T47D (cell line): ENCODE measurements at places on chromosomes 6 and 20.
A peak's percentile ranks its signal among the peaks of the same experiment; 100 is the strongest.

DNA sequence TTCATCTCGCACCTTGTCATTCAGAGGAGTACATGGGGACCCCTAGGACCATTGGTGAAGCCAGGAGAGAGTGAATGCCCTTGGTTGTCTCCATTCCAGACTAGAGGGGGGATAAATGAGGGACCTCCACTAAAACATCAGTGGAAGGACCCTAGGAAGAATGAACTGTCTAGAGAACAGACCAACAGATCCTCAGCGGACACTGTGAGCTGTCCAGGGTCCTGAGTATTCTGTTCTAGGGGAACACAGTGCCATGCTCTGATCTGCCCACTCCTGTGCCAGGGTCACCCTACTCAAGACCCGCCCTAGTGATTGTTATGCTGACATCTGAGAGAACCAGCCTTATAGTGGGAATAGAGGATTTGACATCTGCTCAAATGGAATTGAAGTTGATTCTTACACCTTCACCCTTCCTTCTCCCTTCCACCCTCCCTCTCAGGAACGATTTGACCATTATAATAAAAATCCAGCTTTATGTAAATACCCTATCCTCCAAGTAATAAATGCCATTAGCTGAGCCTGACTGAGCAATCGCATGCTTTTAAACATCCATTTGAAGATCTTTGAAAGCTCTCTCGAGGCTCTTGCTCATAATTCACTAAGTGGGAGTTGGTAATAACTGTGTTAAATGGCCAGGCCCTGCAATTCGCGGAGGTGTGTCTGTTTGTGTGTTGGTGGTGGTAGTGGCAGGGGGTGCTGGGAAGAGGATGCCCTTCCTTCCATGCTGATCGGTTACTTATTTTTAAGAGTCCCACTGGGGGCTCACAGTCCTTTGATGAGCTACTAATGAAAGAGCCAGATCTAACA, 43.6 kb upstream of the SLC32A1 start:
- peak; percentile 71 for DNase-seq

DNA sequence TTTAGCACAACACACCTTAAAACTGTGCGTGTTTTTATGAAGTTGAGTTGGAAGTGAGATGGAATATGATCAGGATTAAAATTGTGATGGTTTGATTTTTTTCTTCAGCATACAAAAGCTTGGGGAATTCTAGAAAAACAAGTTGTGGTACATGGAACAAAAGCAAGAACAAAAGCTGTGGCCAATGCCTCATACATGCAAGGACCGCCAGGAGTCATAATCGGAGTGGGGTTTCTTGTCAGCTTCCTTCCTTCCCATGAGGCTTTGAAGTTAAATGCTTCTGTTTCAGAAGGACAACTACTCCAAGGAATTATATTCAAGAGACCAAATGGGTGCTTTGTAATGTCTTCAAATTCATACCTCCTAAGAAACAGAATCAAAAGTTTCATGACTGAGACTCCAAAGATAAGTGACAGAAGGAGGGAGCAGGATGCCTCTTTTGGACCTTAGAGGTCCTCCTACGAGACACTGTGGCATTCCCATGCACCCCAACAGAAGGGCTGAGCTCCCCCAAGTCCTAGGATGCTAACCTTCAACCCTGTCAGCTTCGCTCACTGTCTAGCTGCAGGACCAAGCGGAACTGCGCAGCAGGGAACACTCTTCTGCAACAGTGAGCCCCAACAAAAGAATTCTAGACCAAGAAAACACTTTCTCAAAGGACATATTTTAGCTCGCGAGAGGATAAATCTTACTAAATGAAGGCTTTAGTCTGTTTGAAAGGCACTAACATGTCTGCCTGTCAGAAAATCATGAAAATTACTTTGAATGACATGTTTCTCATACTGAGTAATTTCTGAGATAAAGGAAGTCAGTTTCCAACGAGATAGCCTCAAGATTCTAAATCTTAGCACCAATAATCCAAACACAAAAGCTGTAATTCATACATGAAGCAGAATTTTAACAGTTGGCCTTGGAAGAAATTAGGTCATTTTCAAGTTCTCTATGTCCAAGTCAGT, 108.5 kb upstream of the NHSL1 start:
- no peak for DNase-seq

DNA sequence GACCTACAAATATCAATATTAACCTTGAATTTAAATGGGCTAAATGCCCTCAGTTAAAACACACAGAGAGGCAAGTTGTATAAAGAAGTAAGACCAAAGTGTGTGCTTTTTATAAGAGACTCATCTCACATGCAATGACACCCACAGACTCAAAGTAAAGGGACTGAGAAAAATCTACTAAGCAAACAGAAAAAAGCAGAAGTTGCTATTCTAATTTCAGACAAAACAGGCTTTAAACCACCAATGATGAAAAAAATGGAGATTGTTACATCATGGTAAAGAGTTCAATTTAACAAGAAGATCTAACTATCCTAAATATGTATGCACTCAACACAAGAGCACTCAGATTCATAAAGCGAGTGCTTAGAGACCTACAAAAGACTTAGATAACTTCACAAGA, 741.9 kb upstream of the MARCKS start:
- DNase-seq, result no peak

DNA sequence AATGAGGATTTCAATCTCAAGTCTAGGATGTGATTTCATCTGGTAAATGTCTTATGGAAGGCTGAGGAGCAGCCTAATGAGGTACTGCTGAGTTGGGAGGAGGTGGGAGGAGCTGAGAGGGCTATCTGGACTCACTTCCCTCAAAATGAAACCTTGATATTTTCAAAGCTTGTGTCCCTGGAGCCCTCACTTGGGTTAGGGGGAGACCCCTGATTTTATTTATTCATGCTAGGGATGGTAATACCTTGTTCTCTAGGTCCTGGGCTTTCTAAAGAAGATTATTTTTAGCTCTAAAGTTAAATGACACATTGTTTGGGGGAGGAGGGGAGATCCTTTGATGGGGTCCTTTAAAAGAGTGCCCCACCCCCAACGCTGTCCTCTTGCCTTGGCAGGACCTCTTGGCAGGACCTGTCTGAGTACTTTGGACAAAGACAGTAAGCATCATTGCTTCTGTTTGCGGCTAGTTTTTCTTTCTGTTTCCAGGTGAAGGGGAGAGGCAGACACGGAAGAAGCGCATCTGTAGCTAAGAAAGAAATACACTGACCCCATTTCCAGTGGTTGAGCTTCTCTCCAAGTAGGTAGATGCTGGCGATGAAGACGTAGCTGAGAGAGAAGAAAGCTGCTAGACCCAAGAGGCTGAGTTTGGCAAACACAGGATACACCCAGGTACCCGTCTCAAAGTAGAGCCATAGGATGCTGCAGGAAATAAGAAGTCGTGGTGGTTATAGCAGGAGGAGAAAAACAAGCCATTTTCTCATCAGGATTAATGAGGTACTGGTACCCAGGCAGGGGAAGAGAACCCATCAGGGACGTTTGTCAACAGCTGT, 55.6 kb downstream of the ADTRP start:
- no peak for DNase-seq

GRCh38 chr20:46142124-46142523, 24.0 kb downstream of the CD40 start:
- no peak for DNase-seq

DNA sequence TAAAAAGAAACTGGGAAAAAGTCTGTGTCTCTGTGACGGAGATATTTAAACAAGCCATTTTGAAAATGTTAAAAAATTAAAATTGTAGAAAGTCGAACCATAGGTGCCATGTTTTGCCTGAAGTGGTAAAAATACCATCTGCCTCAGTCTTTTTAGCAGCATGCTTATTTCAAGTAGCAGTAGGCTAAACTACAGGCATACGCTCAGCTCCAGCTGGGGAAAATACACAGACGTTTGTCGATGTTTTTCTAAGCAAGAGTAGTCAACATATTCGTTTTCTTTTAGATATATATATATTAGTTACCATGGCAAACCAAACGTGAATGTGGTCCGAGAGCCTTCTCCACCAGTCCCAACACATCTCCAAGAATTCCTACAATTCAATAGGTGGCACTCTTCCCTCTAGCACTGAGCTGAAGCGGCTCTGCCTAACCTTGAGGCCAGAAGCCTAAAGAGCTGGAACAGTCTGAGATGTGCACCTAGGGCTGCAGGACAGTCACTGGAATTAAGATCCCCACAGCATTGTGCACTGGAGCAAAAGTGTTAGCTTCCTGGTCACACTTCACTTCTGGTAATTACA, 70.2 kb upstream of the BEND3 start:
- no peak for DNase-seq

DNA sequence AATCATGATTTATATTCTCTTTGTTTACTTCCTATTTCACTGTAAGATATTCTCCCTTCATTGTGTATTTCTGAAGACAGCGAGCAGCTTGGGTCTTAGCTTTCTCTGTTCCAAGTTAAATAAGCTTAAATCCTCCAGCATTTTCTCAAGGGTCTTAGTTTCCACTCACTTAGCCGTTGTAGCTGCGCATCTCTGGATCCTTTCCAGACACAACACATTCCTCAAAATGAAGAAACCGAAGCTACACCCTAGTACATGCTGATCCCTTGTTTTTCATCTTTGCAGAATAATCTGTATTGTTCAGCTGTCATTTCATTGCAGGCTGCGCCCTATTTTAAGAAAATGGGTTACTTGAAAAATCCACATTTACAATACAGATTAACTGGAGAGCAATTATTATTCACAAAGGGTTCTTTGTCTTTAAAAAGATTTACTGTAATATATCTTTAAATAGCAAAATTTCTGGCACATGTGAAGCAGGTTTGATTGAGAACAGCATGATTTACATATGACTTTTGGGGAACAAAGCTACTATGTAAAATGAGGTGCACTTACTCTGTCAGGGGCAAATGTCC, 375.8 kb downstream of the QKI start:
- DNase-seq, result no peak

- DNase-seq, result peak; percentile 34
Measured at GRCh38 chr6:110482774-110483400, 6.5 kb upstream of the SLC22A16 start.

DNA sequence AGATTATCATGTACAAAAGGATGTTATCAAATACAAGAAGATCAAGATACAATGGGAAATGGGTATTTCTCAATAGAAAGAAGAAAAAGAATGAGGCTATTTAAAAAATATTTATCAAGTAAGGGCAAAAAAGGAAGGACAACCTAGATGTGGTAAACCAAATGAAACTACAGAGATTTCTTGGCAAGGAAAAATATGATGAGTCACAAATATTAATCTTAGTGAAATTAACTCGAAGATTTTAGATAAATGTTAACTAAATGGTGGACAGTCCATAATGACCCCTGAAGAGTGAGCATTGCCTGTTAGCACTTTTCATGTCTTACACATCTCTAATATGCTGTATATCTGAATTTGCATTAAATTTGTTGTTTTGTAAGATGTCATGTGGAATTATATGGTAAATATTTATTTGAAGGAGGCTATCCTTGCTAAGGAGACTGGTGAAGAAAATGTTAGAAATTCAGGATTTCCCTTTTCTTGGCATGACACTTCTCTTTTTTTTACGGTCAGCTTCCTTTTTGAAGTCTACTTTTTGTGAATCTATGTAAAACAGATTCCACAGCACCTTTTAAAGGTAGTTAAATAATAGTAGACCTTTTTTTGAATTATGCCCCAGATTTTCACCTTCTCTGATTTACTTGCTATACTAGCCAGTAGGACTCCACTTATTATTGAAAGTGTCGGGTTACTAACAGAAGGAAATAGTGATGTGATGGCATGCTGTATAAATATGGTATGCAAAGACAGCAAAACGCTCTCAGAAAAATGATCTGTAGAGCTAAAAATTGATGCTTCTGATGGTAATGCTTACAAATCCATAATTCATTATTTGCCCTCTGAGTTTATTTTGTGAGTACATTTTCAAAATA, 120.5 kb downstream of the HIVEP1 start:
- no peak for DNase-seq
